ENCODE measurements at places on chromosomes 5 and 9. TPM values are rescaled to one million over a fixed set of nuclear protein-coding genes. Genes with fewer than 3 reads are reported as not detected.

DNA sequence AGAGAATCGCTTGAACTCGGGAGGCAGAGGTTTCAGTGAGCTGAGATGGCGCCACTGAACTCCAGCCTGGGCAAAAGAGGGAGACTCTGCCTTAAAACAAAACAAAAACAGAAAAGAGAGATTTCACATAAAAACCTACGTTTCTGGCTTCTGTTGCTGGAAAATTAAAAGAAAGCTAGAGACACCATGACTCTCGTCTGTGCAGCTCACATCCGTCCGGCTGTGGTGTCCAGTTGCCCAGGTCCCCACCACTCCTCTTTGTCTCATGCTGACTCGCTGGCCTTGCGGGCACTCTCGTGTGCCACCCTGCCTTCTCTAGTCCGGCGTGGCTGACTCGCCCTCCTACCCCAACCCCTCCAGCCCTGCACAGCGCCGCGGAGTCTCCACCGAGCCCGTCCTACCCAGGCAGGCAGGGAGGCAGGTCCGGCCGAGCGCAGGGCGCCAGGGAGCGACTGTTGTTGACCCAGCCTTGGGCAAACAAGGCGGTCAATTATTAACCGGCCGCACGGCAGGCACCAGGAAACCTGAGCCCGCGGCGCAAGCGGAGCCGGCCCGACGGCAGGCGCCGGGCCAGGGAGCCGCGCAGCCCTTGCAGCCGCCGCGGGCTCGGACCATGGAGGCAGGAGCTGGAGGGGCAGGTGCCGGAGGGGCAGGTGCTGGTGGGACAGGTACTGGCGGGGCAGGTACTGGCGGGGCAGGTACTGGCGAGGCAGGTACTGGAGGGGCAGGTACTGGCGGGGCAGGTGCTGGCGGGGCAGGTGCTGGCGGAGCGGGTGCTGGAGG is at the start of gene PRRT1B:
Gene PRRT1B, plus strand, starts transcription at position 521 of the 783 bp plus-strand sequence. Its CDS starts 93 bp downstream, at position 614.
- peak; percentile 69 for DNase-seq

DNA sequence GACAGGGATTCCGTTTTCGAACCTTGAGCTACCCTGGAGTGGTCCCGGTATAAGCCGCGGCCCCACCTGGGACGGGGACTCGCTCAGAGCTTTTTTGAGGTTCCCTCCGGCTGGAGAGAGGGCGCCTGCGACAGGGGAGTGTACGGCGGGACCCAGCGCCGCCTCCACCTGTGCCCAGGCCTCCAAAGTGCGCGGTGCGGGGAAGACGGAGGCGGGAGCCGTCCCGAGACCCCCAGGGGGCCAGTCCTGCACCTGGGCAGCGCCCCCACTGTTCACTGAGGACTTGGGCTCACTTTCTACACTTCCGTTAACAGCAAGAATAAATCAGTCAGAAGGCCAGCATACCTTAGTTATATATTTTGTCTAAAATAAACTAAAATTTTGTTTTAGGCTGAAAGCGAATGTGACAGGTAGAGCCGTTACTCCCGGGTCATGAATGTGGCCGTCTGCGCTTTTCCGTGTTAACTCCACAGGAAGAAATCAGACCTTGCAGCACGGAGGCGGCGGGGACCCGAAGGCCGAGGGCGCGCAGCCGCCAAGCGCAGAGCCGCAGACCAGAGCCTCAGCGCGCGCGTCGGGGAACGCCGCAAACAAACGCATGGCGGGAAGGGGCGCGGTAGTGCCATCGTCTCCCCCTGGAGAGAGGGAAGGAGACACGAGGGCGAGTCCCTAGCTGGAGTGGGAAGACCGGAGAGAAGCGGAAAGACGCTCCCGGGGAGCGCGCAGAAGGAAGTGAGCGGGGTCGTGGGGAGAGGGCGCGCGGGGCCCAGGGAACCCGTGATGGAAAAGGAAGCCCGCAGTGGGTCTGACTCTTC is 14.1 kb downstream of the TRIM7 start:
- no peak for DNase-seq

GRCh38 chr9:38255599-38255998 is 136.9 kb upstream of the ALDH1B1 start:
- DNase-seq, result no peak

RPL37 gene
- polyA plus RNA-seq, result 2,405 TPM

DNA sequence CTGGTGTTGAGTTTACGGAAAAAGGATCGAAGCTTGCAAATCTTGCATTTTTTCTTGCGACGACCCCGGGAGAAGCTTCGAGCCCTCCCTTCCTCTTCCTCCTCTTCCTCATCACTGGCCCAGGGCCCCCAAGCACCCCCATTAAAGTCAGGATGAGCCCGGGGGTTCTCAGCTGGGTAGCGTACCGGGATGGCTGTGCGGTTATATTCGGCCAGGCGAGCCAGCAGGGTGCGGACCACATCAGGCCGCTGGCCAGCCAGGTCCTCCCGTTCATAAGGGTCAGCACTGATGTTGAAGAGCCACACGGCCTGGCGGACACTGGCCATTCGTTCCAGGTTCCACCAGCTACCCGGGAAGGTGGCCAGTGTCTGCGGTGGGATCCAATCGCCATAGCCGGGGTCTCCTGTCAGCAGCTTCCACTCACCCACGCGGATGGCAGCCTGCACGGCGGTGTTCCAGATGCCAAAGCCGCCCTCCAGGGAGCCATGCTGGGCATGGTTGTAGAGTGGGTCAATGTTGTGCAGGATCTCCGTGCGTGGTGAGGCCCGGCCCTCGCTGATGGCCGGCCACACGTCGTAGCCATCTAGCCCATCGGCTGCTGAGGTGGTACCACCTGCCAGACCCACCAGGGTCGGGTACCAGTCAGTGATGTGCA is 5.3 kb downstream of the ARSI start:
- DNase-seq, result no peak
